ENCODE measurements at places on chromosomes 4 and X.

GRCh38 chr4:99762728-99763127 lies 53.9 kb upstream of the DAPP1 start:
- no peak for DNase-seq

DNA sequence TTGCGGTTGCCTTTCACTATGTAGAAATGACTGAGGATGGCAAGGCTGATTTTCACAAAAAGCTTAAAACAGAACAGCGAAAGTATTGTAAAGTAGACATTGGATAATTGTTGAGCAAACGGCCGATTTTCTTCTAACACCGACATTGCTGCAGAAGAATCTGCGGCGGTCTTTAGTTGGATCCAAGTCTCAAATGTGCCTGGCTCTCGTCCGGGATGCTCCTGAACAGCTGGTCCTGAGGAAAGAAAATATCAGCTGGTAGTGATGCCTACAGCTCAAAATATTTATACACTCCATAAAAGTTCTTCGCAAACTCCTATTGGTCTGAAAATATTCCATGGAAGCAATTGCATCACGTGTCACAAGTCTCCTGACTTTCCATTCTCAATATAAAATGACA lies at the start of gene ASB5:
Gene ASB5 (minus strand): TSS at position 260 of the 400 bp plus-strand sequence. CDS start 114 bp downstream, at position 146.
- DNase-seq = no peak

- no peak for DNase-seq
Measured at GRCh38 chr4:11338956-11339782, 89.5 kb downstream of the HS3ST1 start.

DNA sequence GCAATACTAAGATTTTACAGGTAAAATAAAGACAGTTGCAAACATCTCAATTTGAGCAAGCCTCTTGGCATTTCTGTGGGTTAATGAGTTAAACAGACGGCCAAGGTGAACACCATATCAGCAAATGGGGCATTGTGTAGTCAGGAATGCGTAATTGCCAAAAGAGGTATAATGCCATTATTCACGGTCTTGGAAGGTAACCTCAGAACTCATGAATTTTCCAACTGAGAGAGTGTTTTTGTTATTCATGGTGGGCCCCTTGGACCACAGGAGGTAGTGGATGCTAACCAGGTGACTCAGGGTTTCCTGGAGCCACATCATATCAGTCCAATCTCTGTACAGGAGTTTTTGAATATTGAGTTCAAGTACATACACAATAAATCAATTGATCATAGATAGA lies 368.0 kb upstream of the TECRL start:
- DNase-seq = no peak

DNA sequence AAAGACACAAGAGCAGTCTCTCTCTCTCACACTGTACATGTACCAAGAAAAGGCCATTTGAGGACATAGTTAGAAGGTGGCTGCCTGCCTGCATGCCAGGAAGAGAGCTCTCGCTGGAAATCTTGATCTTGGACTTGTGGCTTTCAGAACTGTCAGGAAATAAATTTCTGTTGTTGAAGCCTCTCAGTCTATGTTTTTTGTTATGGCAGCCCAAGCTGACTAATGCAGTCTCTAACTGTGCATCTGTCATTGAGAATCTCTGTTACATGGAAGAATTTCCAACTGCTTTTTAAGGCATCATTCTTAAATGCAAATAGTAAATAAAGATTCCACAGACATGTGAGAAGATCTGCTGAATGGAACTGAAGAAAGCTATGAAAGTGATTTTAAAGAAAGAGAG lies 198.3 kb downstream of the PCDH10 start:
- no peak for DNase-seq

- no peak for DNase-seq
Measured at GRCh38 chr4:56575820-56576429, 70.3 kb downstream of the ARL9 start.

All from activated T-helper 1 cell treated with Interleukin-2 at 50 U/mL for 16 hours (primary cell).